ENCODE measurements at places on chromosomes 16 and 17. TPM values are rescaled to one million over a fixed set of nuclear protein-coding genes. Genes with fewer than 3 reads are reported as not detected.

DNA sequence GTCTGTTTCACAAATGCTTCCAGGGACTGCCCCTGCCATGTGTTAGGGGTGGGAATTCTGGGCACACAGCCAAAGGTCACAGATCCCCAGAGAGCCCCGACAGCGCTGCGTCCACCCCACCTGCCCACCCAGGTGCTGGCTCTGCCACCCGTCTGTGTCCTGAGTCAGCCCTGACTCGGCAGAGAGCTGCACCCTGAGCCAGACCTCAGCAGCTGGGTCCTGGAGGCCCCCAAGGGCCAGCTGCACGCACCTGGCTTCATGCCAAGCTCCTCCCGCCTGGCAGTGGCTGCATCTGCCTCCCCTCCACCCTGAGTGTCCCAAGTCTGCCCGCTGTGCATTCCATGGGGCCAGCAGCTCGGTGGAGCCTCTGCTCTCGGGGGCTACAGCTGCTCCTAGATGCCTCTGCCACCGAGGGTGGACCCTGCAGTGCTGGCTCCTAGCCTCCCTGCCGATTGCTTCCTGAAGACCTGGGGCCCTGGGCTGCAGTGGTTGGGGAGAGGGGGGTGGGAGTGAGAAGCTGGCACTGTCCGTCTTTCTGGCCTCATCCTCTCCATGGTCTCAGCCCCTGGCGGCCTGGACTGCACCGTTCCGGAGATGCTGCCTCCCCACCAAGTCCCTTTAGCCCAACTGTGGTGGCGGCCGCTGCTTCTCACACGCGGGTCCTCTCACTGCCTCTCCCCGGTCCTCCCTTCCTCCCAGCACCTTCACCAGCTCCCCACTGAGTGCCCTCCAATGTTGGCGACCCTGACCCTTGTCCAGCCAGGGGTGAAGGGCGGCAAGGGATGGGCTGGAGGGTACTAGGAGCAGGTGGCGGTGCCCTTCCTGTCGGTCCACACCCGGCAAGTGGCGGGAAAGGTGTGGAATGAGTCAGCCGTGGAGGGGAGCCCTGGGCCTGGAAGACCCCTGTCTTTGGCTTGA, 3.0 kb downstream of the SECTM1 start:
- H3K27ac ChIP-seq, result no peak overlapping the region
- H3K27me3 ChIP-seq, result no peaks in the 10 kb centered on the region
- peaks cover 25% of the 10 kb centered on the region for H3K4me1 ChIP-seq
- H3K36me3 ChIP-seq, result no peaks in the 10 kb centered on the region
- H3K4me3 ChIP-seq, result no peak overlapping the region

DNA sequence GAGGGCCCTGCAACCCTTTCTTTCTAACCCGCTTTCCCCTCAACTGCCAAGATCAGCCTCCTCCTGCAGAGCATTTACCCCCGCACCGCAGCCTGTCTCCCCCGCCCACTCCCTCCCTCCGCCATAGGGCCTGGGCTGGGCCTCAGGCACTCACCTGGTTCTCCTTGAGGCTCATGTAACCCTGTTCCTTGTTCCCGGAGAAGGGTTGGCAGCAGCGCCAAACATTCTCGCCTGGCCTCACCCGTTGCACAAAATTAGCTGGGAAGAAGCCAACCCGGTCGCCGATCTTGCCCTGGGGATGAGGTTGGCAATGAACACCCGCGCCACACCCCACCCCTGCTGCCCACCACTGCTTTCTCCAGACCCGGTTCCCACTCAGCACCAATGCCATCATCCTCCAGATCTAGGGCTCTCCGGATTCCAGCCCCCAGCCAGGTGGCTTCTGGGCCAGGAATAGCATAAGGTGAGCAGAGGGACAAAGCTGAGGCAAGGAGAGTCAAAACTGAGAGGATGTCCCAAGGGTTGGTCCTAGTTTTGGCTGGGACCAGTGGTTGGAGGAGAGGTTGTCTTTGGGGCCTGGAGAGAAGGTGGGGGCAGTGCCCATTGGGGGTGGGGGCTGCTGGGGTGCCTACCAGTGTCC, 12.8 kb downstream of the STAC2 start:
- H3K27ac ChIP-seq, result no peak overlapping the region
- peaks cover 20% of the 10 kb centered on the region for H3K4me1 ChIP-seq
- DNase-seq, result no peak
- peaks cover 4% of the 10 kb centered on the region for H3K27me3 ChIP-seq
- no peaks in the 10 kb centered on the region for H3K36me3 ChIP-seq

Gene TNFSF13
- not detected for polyA plus RNA-seq

Gene MILR1
- polyA plus RNA-seq, result not detected

Gene RHBDL1
- polyA plus RNA-seq, result 0.29 TPM

Gene ALOX12
- polyA plus RNA-seq, result 0.47 TPM

Gene KCNJ12
- not detected for polyA plus RNA-seq

Gene KRTAP2-1
- polyA plus RNA-seq, result not detected
